Left renal pelvis (tissue), 4 donors: ENCODE measurements at places on chromosomes 11 and 22. TPM values are rescaled to one million over a fixed set of nuclear protein-coding genes. Genes with fewer than 3 reads are reported as not detected.

Gene NELL1
- 0.98 TPM for polyA plus RNA-seq

GRCh38 chr11:71357414-71357813 lies 90.8 kb downstream of the DHCR7 start:
- no peak for DNase-seq

Gene CCDC15
- 3.7 TPM for polyA plus RNA-seq

Gene GRK3
- 10.4 TPM for polyA plus RNA-seq

DNA sequence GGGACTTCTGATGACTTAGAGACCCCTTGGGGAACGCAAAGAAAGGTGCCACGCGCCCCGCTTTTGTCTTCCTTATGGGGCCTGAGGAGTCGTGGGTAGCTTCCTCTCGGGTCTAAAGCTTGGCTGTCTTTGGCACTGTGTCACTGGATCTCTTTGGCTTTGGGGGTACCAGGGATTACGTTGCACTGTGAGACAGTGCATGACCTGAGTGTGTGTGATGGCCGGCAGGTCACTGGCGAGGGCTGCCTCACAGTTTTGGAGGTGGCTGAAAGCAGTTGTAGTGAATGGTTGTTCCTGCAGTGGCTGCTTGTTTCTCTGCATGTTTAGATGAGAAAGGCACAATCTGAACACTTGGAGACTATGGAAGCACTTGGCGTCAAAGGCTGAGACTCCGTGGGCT lies 5.8 kb upstream of the ARSA start:
- no peak for DNase-seq

Gene APLNR
- 66.7 TPM for polyA plus RNA-seq

DNA sequence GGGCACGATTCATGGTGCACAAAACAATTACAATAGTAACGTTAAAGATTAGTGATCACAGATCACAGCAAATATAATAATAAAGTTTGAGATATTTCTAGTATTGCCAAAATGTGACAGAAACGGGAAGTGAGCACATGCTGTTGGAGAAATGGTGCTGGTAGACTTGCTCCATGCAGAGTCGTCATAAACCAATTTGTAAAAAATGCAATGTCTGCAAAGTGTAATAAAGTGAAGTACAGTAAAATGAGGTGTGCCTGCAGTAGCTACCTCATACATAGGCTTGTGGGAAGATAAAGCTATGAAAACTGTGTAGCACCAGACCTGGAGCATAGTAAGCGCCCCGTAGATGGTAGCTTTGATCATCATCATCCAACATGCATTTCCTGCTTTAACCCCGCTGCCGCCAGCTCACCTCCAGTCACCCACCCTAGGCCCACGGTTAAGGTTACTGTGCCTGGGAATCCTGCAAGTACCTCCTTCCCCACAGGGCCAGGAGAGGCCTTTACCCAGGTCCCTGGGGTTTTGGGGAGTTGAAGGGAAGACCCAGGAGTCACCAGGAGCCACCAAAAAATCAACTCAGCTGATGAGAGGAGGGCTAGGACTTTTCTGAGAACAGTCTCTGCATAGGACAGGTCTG lies 59.2 kb downstream of the MYO7A start:
- DNase-seq = no peak

GRCh38 chr22:48607901-48608662 lies 1219.6 kb downstream of the BRD1 start:
- no peak for DNase-seq

GRCh38 chr11:92131289-92131865 lies 93.2 kb upstream of the FAT3 start:
- DNase-seq = no peak

Gene PRG3
- polyA plus RNA-seq = 0.19 TPM

Gene ZNF214
- 7.4 TPM for polyA plus RNA-seq
